ENCODE measurements at places on chromosomes 16 and 17.

- no peak for DNase-seq
These were observed 56.6 kb downstream of the MYOCD start for GRCh38 chr17:12722282-12722681.

DNA sequence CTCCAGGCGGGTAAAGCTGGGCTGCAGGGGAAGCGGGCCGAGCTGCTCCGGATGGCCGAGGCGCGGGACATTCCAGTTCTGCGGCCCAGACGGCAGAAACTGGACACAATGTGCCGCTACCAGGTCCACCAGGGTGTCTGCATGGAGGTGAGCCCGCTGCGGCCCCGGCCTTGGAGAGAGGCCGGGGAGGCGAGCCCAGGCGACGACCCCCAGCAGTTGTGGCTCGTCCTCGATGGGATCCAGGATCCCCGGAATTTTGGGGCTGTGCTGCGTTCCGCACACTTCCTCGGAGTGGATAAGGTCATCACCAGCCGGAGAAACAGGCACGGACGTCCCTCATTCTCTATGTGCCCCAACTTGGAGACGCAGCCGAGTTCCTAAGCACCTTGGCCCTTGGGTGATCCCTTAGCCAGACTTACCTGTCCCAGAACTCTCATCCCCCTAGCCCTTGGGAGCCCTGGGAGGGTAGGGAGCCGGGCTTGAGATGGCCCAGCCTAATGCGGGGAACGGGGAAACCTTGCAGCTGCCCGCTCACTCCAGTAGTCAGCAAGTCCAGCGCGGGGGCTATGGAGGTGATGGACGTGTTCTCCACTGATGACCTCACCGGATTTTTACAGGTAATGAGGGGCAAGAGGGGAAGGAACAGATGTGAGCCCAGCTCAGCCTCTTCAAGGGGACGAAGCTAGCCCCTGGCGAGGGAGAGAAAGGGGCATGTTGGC, 806 bp downstream of the MRM1 start:
- DNase-seq, result no peak

- DNase-seq, result no peak
These were observed 30.8 kb downstream of the GPR139 start for GRCh38 chr16:20042848-20043247.

DNA sequence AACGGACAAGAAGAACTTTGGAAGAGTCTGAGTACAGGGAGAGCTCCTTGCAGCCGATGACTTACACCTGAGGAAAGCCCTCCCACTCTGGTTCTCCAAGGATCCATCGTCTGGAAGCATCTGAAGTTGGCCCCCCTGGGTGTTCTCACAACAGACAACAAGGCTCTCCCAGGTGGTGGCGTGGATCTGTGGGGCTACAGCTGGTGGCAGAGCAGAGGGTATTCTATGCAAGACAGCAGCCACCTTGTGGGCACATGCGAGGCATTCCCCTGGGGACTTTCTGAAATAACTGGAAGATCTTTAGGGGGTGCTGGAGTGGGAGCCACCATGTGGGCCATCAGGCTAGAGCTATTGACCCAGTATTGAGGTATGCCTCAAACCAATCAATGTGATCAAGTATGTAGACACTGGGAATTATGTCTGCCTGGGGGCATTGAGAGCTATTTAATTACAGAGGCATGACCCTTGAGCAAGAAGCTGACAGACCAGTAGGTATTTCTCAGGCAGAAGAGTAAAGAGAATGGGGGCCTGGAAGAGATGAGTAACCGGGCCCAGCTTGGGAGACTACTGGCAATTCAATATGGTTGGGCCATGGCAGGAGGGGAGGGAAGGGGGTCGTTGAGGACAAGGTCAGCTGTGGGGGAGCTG, 6.9 kb upstream of the KRT19 start:
- no peak for DNase-seq

DNA sequence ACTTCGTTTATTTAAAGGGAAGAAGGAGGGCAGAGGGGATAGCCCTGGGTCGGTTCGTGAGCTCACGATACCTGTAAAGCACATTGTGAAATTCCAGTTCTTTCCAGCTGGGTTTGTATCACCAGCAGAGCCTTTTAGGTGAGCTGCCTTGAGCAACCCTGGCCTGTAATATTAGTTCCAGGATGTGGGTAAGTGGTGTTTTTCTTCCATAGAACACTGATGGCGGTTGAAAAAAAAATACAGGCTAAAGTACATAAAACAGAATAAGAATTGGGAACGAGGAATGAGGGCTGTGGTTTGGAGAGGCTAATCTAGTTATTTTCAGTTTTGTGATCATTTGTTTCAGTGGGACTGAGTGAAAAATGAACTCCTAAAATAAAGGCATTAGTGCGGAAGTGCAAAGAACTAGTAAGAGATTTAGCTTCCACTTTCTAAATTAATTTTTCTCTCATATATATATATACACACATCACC, 20.6 kb downstream of the HS3ST3B1 start:
- no peak for DNase-seq

DNA sequence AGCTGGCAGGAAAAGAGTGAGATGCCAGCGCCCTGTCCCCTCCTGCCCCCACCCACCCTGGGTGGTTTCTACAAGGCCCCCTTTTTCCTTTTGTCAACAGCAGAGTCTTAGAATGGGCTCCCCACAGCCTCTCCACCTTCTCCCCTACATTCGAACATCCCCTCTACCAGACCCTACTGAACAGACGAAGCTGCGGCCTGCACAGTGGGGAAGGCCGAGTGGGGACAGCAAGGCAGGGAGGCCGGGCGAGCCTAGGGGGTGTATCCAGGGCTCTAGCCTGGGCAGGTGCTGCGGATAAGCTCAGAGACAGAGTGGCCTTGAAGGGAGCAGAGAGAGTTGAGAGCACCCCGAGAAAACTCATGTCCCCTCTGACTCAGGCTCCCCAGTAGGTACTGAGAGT, 7.4 kb downstream of the ZACN start:
- DNase-seq, result no peak

DNA sequence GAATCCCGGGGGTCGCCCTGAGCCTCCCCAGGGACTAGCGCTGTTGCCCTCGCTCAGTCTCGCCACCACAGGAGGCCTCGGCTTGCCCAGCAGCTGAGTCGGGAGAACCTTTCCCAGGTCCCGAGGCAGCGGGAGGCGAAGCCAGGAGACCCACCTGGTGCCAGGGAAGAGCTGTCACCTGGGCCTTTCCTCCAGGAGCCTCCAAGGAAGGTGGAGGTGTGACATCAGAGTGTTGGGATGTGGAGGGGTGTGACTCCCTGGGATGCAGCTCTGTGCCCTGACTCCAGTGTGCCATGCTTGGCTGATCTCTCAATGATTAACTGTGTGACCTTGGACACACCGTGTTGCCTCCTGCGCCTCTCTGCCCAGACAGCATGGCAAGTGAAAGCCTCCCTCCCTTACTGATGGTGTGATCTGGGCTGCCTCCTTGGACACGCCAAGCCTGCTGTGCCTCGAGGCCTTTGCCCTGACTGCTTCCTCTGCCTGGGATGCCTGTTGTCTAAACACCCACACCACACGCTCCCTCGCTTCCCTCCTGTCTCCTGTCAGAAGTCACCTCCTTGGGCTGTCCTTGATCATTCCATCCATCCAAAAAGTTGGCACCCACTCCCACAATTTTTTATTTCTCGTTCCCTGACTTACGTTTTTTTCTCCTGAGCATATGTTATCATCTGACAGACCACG, 88.0 kb downstream of the CMIP start:
- no peak for DNase-seq

GRCh38 chr16:74249254-74249653, 47.4 kb upstream of the PSMD7 start:
- no peak for DNase-seq

DNA sequence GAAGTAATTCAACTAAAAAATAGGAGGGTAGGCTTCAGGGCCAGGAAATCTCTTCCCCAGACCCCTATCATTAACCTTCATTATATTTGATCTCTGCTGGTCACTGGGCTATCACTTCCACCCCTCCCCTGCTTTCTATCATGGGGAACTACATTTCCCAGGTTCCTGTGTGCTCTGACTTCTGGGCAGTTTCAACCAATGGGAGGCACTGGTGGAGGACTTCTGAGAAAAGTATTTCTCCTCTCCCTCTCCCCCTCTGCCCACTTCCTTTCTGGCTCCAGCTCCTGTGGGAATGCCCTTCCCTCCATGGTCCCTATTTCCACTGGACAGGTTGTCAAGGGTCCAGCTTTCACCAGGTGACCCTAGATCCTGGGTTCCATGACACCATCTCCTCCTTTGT, 364.4 kb downstream of the C16orf95 start:
- DNase-seq, result no peak

- no peak for DNase-seq
These were observed 18.8 kb downstream of the TNRC6A start for GRCh38 chr16:24748242-24748641.

DNA sequence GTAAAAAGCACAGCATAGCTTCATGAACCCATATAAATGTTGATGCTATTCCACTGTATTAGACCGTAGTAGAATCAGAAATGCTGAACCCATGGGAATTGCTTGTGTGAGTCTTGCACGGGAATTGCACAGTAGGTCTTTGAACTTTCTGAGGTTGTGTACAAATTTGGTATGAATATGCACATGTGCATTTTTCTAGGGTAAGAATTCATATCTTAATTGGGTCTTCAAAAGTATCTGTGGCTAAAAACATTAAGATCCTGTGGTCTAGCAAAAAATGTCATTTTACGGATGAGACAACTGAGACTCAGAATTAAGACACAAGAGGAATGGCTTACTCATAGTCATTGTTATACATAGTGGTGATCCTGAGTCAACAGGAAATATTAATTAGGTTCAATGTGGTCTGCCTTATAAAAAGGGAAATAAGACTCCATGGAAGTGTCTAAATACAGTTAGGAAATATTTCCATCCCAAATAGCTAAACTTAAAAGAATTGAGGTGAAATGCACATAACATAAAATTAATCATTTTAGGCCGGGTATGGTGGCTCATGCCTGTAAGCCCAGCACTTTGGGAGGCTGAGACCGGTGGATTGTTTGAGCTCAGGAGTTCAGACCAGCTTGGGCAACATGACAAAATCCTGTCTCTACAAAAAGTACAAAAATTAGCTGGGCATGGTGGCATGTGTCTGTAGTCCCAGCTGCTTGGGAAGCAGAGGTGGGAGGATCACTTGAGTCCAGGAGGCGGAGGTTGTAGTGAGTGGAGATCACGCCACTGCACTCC, 22.8 kb downstream of the TAOK1 start:
- no peak for DNase-seq

DNA sequence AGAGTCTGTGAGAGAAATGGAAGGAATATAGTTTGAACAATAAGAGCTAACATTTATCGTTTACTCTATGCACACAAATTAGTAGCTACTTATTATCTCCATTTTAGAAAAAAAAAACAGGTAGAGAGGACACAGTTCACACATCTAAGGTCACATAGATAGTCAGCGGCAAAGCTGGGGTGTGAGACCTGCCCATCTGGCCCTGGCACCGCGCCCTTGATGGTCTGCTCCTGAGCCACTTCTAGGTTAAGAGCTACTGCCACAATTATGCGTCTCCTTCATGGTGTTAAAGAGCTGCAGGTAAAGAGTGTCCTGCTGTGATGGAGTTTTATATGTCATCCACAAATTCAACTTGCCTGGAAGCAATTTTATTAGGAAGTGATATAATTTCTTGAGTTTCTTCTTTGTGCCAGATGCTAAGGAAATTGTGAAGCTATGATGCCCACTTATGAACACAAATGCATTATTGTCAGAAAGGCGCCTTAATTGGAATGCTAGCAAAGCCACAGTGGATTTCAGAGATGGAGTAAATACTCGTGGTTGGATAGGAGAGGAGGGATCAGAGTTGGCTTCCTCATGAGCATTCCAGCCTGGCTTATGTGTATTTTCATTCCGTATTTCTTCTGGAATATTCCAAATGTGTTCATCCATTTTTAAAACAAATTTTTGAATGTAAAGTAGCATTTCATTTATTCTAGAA, 21.3 kb upstream of the MFSD6L start:
- no peak for DNase-seq

GRCh38 chr17:78108726-78109488, 19.6 kb downstream of the TMC6 start:
- DNase-seq, result no peak

DNA sequence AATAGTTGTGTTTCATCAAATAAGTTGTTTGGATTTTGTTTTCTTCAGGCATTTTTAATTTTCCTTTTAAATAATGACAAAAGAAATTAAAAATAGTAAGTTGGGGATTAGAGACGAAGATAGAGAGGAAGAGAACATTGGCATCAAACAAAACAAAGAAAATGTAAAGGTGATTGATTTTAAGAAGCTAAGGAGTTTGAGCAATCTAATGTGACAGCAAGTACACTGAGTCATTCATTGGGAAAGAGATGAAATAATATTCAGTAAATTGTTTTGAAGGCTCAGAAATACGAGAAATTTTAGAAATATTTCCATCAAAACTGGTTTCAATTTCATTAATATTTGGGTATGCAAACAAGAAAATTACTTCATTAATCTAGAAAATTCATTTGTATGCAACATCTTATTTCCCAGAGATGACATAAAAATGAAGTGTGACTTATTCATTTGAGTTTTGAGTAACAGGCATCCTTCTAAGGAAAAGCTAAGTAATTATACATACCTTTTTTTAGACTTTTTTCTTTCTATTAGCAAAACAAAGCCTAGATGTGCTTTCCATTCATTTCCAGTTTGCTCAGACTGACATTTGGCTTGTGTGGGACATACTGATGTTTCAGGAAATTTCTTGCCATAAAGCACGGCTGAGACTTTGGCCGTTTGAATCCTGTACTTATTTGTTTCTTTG, 66.7 kb downstream of the COX10 start:
- DNase-seq, result no peak

- DNase-seq, result no peak
These were observed 35.1 kb downstream of the TLE7 start for GRCh38 chr16:71406724-71407123.

- no peak for DNase-seq
These were observed 2.4 kb downstream of the PDIA2 start for GRCh38 chr16:285146-286055.

- no peak for DNase-seq
These were observed 185.2 kb downstream of the CPPED1 start for GRCh38 chr16:12618515-12618914.

DNA sequence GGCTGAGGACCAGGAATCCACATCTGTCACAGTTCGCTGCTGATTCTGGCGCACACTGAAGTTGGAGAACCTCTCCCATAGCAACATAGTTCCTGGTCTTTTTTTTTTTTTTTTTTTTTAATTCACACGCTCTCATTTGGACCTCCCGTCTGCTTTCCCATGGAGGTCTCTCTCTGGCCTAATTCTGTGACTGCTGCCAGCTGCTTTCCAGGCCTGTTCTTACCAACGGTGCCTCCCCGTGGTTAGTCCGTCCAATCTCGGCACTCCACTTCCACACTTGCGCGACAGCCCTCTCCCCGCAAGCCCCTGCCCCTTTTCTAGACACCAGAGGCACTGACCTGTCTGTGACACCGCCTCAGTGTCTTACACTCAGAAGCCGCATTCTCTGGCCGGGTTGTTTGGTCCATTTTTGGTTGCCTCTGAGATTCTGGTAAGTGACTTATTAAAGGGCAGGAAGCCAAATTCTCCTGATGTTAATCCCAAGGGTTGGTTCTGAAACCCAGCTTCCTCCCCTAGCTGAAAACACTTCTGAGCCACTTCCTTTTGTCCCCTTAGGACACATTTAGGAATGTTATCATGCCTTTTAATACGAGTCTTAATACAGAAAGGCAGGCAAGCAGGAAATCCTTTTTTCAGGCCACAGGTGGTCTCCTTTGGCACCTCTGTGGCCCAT, 1.1 kb upstream of the AKTIP start:
- DNase-seq, result no peak
